ENCODE measurements at places on chromosomes 3 and 15.

GRCh38 chr3:89867286-89867685 lies 759.9 kb downstream of the EPHA3 start:
- DNase-seq = no peak

- no peak for DNase-seq
Observed at GRCh38 chr3:13252207-13252606, 167.9 kb downstream of the NUP210 start.

GRCh38 chr3:177561365-177561764 lies 364.1 kb upstream of the TBL1XR1 start:
- DNase-seq = no peak

GRCh38 chr3:192063570-192063969 lies 602.6 kb downstream of the PYDC2 start:
- no peak for DNase-seq

DNA sequence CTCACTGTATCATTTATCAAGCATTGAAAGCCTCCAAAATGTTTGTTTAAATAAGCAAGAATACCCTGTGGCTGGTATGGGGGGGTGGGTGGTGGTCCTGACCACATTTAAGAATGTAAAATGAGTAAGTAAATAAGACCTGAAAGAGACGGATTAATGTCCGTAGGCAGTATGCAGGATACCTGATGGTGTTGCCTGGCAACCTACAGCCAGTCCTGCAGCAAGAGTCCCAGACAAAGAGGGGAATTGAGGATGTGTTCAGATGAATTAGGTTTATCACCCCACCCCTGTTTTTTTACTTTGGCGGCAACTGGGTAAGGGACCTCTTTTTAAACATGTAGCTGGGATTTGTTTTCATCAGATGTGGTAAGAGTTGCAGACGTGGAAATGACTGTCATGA lies 99.8 kb upstream of the BFSP2 start:
- DNase-seq = no peak

- DNase-seq = no peak
Observed at GRCh38 chr15:72382146-72382545, 6.3 kb upstream of the HEXA start.

- DNase-seq = no peak
Observed at GRCh38 chr3:28786446-28786845, 437.8 kb upstream of the AZI2 start.

DNA sequence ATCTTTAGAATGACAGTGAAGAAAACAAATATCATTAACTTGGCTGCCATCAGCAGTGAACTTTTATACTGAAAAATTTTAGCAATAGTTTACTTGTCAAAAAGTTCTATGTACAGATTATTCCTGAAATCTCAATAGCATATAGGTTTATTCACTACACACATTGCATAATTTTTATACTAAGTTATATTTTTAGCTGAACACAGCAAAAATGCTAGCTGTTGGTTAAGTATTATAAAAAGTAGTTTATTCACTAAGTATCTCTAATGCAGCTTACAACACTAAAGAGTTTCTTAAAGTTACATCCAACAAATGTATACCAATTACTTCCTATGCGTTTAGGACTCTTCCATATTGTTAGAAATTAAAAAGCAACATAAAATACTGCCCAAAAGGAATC lies 131.9 kb downstream of the SCAPER start:
- DNase-seq = no peak

All from activated T-cell treated with anti-CD3 and anti-CD28 coated beads, Interleukin-2, amount 50 U/mL, for 48 hours (primary cell).